ENCODE measurements at places on chromosomes 4 and X. TPM values are rescaled to one million over a fixed set of nuclear protein-coding genes. Genes with fewer than 3 reads are reported as not detected.

Gene HGFAC
- not detected for polyA plus RNA-seq

Gene TLR1
- polyA plus RNA-seq: 33.2 TPM

Gene SPANXN4
- not detected for polyA plus RNA-seq

Gene TMEM35A
- not detected for polyA plus RNA-seq

Gene NLRP2B
- not detected for polyA plus RNA-seq

Gene PRR32
- polyA plus RNA-seq: not detected

Gene POLN
- polyA plus RNA-seq: 0.09 TPM

Measured in IgD-negative memory B cell (primary cell).